ENCODE measurements at places on chromosomes 2 and 18.

GRCh38 chr18:13810950-13811485 lies 12.9 kb upstream of the MC5R start:
- DNase-seq: no peak

GRCh38 chr2:9858730-9859068 lies 15.4 kb downstream of the TAF1B start:
- no peak for DNase-seq

GRCh38 chr2:10530607-10531239 lies 82.6 kb upstream of the ODC1 start:
- DNase-seq: no peak

DNA sequence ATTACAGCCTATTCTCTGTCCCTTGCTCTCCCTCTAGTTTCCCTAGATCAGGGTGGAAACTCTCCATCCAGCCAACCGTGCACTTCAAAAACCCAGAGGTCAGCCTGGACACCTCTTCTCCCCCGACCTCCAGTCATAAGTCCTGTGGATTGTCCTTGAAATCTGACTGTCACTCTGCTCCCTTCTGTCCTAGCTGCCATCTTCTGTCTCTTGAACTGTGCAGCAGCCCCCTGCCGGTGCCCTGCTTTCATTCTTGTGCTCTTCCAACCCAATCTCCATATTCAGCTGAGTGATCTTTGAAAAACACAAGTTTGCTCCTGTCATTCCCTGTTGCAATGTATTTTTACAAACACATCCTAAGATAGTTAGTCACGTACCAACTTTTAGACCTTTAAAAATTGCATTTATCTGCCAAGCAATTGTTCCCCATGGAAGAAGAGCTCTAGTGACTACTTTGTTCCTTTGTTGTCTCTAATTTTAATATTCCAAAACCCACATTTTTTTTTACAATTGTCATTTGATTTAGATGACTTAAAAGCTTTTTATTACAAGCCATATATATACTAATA lies 254.3 kb downstream of the CAMKMT start:
- no peak for DNase-seq

DNA sequence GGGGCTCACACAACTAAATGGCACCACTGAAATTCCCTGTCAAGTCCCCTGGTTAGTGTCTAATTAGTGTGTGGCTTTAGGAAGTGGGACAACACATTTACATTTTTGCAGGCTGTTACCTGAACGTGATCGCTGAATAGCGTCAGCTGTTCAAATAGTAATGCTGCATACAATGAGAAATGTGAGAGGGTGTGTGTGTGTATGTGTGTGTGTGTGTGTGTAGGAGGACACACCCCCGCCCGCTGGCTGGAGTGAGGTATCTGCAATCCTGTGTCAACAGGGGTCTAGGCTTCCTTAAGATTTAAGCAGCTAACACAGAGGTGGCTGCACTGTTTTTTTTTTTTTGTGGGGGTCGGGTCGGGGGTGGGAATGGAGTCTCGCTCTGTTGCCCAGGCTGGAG lies 4.8 kb upstream of the LYPD6B start:
- peak; percentile 83 for DNase-seq

DNA sequence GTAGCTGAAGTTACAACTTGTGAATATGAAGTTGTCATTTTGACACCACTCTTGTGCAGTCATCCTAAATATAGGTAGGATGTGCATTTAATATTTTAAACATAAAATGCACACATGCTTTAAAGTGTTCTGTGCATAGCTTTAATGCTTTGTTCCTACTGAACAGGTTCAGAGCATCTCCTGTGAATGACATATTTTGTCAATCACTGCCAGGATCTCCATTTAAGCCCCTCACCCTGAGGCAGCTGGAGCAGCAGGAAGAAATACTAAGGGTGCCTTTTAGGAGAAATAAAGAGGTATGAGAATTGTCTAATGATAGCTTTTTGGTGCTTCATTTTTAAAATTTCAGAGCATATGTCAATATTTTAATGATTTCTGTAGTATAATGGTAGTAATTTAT lies 14.7 kb downstream of the ERLEC1 start:
- no peak for DNase-seq

DNA sequence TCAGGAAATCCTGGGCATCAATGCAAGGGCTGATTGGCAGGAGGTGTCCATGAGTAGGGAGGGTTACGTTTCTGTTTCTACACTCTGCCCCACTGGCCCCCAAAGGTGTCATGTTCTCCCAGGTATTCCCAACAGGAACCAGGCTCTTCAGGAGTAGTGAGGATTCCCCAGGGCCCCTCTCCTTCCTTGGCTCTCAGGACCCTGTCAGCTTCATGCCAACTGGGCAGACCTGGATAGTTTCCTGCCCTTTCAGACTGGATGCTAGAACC lies 480.6 kb upstream of the HS6ST1 start:
- DNase-seq: no peak

Data from NCI-H526 (cell line).